ENCODE measurements at places on chromosomes 6 and 20.

DNA sequence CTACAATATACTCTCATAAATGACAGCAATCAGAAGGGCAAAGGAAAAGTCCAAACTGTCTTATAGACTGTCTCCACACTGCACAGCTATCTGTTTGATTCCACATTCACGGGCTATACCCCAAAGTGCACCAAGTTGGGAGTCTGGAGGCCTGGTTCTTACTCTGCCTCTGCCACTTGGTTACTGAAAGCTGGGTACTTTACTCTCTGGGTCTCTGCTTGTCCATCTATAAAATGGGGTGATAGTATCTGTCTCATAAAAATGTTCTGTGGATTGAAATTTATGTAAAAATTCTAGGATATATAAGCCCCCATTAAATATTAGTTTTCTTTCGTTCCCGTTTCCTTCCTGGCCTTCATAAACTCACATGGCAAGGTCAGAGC, 86.5 kb downstream of the CD164 start:
- no peak for DNase-seq

DNA sequence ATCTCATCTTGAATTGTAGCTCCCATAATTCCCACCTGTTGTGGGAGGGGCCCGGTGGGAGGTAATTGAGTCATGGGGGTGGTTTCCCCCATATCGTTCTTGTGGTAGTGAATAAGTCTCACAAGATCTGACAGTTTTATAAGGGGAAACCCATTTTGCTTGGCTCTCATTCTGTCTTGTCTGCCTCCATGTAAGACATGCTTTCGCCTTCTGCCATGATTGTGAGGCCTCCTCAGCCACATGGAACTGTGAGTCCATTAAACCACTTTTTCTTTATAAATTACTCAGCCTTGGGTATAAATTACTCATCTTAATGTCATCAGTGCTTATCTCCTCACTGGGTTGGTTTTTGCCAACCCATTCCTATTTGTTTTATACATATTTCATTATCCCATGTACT, 142.0 kb upstream of the GMDS start:
- no peak for DNase-seq

- no peak for DNase-seq
Observed at GRCh38 chr6:69958978-69959377, 92.6 kb downstream of the COL19A1 start.

DNA sequence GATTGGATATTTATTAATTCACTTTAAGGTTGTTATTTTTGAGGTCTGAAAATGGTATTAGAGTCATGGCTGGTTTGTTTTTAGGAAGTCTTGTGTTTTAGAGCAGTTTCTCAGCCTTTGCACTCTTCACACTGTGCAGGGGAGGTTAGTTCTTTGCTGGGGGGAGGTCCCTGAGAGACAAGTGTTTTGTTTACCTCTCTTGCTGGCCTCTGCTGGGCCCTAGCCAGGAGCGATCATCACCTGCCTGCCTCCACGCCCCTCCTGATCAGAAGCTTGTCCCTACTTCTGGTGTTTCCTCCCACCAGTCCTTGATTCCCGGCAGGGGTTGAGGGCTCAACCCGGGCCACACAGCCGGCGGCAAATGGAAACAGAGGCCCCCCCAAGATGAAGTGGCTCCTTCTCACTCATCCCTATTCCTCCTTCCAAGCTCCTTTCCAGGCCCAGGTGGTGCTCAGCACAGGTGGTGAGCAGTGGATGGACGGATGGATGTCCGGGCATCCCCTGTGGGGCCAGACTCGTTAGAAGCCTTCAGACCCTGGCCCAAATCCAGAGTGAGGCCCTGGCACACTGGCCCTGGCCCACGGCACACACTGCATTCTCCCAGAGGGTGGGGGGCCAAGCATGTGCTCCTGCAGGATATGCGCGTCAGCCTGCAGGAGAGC, 51.3 kb downstream of the GRM4 start:
- no peak for DNase-seq

DNA sequence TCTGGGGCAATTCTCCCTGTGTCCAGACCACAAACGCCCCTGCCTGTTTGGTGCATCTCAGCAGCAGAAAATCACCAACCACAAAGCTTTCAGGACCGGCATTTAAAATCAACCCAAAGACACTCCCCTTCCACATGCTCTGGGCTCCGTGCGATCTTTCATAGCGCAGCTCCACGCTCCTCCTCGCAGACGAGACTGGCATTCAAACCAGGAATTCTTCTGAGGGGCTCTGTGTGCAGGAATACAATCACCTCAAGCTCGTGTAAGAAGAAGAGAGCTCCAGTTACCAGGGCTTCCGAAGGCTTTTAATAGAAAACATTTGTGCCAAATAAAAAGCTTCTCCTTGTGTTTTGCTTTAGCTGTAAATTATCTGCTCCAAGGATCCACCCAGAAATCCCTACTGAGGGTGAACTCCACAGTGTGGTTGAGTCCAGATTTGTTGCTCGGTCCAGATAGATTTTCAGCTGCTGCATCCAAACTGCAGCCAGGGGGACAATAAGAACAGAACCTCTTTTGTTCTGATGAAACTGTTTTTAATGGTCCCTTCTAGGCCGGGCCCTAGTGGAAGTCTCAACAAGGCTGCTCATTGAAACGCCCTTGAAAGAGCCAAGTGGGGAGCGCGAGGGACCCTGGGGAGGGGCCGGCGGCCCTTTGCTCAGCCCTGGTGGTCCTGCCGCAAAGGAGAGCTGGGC, 16.4 kb upstream of the BMP7 start:
- DNase-seq = no peak

DNA sequence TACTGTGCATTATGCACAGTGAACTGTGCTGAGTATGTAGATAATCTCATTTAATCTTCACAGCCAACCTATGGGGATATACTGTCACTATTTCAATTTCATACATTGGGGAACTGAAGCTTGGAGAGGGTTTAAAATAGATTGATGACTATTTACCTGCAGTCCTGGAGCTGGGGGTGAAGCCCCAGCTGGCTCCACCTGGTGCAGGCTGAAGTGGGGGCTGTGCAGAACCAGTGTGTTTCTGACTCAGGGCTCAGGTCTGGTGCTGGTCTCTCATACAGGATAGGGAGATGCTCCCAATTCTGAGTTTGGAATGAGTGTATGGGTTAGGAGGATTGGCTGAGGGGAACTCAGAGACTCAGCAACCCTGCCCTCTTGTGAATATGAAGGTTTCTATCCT, 176.1 kb upstream of the CEP162 start:
- no peak for DNase-seq

DNA sequence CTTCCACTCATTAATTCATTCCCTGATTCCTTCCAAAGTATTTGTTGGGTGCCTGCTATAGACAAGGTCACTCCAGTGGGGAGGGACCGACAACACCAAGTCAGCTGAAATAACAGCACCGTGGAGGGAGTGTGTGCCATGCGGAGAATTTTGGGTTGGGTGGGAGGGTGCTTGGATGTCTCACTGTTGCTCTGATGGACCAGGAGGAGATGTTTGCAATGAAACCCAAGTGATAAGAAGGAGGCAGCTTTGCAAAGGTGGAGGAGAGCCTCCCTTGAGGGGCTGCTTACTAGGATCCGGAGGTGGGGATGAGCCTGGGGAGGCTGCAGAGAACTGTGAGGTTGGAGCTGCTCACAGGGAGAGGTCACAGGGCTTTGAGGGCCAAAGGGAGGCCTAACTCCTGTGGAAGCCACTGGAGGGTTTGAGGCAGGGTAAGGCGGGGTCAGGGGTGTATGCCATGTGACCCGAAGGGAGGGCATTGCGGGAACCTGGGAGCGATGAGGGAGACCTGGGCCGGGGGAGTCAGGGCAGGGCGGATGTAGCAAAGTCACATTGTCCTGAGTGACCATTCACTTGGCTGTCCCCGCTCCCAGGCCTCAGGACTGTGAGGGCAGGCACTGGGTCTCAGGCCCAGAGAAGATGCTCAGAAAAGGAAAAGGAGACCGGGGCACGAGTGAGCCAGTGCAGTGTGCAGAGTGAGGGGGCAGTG, 124.5 kb downstream of the PHACTR3 start:
- DNase-seq = no peak

GRCh38 chr6:158697811-158698210, 48.0 kb downstream of the SYTL3 start:
- peak; percentile 64 for DNase-seq

DNA sequence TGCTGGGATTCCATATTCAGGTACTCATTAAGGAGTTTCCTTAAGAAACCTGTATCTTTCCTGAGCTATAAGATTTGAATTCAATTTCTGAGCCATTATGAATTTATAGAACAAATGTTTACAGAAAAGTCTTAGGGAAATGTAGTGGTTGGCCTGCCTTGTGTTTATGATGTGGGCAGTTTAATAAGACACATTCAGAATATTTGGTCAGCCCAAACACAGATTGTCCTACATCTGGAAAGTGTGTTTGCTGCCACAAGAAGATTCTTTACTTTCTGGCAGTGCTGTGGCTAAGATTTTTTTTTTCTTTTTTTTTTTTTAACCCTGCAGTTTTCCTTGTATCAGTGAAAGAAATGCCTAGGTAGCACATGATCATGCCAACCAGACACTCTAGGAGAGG, 15.2 kb downstream of the TBX18 start:
- no peak for DNase-seq

DNA sequence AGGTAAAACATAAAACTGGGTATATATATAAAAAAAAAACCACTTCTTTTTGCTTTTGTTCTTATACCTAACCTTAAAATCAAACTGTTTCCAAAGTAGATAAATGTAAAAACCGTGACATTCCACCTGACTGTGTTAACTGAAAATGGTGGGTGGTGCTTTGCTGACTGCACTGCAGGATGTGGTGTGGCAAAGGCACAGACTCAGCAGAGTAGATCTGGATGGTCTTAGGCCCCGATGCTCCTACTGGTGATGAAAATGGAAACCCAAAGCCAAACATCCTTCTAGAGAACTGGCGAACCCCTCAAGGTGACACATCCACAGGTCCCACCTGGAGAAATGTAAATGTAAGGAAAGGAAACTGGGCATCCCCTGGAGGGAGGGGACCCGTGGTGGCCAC, 8.9 kb downstream of the TGIF2 start:
- DNase-seq = no peak

- no peak for DNase-seq
Observed at GRCh38 chr6:30327232-30327746, 562 bp downstream of the TRIM39 start.

DNA sequence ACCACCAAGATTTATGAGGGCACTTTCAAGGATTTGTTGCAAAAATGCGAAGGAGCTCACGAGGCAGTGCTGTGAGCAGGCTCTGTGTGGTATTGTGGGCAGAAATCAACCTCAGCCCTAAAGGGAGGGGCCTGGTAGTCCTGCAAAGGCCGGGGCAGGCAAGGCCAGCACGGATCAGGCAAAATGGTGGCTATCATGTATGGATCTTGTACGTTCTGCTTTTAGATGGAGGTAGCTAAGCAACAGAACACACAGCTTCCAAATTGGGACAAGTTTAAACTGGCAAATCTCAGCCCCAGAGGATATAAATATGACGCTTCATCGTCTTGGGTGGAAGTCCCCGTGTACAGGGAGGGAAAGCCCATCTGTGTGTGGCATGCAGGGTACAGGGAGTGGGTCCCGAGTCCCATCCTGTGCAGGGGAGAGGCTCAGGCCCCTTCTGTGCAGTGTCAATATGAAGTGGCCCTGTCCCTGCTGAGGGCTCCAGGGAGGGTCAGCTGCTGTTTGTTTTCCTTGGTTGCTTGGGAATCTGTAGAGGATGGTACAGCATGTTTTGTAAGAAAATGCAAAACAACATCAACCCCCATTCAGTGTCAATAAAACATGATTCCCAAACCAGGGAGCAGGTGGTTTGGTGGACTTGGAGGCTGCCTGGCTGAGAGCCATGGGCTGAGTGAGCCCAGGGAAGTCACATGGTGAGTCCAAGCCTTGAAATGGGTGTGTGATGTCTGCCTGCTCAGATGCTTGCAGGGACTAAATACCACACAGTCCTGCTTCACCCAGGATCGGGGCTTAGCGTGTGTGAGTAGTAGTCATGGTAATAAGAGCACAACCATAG, 113.0 kb downstream of the SYCP2 start:
- no peak for DNase-seq

DNA sequence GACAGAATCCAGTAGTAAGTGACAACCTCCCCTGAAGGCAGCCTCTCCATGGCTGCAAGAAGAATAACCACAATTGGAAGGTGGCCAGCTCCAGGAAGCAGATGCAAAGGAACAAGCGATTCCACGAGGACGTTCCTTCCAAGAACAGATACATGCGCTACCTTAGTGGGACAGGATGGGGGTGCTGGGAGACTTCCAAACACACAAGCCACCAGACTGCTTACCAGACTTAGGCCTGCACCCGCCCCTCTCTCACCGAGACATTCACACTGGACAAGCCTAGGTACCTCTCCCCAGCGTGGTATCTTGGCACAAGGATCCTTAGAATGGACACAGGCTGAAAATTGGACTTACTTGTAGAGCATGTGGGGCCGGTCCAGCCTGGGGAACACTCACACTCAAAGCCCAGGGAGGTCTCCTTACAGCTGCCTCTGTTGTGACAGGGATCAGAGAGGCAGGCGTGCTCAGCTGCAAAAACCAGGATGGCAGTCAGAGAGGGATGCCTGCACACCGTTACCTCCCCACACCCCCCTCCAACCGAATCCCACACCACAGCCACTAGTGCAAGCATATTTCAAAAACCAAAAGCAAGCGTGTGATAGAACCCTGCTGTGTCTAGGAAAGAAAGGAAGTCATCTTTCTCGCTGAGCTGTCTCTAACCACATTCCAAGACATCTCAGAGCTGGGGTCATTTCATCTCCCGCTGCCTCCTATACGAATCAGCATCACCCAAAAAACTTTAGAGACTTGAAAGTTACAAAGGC, 22.4 kb downstream of the JAG1 start:
- no peak for DNase-seq

- no peak for DNase-seq
Observed at GRCh38 chr6:142874676-142875075, 70.3 kb downstream of the HIVEP2 start.

DNA sequence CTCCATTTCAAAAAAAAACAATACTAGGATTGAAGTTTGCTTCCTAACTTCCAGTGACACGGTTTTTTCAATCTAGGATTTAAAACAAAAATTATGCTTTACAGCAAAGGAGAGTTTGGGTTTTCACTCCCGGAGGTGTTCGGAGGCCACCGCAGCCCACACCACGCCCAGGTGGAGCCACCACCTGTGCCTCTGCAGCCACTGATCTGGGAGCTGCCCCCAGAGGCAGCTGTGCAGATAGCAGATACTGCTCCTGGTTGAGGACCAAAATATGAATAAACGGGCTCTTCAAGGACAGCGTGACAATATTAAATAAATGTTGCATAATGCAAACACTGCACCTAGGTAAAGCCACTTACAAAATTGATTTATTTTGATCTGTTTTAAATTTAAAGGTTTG, 30.2 kb downstream of the DLL1 start:
- no peak for DNase-seq

GRCh38 chr20:58022711-58023110, 205.7 kb downstream of the ANKRD60 start:
- no peak for DNase-seq

GRCh38 chr6:33008944-33009861, at the start of gene HLA-DOA:
Gene HLA-DOA (minus strand): TSS chr6:33009591.
- peak; percentile 43 for DNase-seq
